ENCODE measurements at places on chromosomes 4 and X.
A peak's percentile ranks its signal among the peaks of the same experiment; 100 is the strongest.

GRCh38 chr4:107774681-107775080 lies 50.1 kb upstream of the SGMS2 start:
- no peak for DNase-seq

GRCh38 chr4:170040031-170040680 lies 14.0 kb upstream of the MFAP3L start:
- no peak for DNase-seq

GRCh38 chr4:26330186-26330787 lies 9.5 kb downstream of the RBPJ start:
- DNase-seq, result no peak

GRCh38 chrX:106684207-106684606 lies 42.3 kb upstream of the RNF128 start:
- no peak for DNase-seq

DNA sequence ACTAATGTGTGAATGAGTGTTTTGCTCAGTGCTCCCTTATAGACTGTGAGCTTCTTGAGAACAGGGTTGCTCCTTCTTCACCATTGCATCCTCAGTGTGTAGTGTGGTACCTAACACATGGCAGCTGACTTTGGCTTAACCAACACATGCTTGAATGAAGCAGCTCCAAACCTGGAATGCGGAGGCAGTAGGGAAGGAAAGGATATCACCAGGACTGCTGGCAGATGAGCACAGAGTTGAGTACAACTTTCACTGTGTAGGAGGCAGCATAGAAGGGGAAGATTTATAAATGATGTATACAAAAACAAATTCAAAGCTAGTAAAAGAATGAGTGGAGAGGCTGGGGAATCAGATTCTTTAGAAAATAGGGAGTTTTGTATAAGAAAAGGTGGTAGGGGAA lies 174.3 kb downstream of the SLIT2 start:
- no peak for DNase-seq

GRCh38 chr4:24774452-24774851 lies 20.9 kb upstream of the SOD3 start:
- DNase-seq, result no peak

- DNase-seq, result no peak
These were observed 514.9 kb upstream of the LCORL start for GRCh38 chr4:18536428-18536827.

DNA sequence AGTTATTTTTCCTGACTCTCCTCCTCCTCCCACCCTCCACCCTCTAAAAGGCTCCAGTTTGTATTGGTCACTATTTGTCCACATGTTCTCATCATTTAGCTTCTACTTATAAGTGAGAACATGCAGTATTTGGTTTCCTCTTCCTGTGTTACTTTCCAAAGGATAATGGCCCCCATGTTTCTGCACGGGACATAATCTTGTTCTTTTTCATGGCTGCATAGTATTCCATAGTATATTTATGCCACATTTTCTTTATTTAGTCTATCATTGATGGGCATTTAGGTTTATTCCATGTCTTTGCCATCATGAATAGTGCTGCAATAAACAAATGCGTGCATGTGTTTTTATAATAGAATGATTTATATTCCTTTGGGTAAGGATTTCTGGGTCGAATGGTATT lies 167.3 kb upstream of the GRID2 start:
- DNase-seq, result no peak

- DNase-seq, result peak; percentile 38
These were observed 47.2 kb downstream of the MAOA start for GRCh38 chrX:43703211-43703791.

- peak; percentile 40 for DNase-seq
These were observed 36.9 kb downstream of the PDLIM5 start for GRCh38 chr4:94488670-94489069.

DNA sequence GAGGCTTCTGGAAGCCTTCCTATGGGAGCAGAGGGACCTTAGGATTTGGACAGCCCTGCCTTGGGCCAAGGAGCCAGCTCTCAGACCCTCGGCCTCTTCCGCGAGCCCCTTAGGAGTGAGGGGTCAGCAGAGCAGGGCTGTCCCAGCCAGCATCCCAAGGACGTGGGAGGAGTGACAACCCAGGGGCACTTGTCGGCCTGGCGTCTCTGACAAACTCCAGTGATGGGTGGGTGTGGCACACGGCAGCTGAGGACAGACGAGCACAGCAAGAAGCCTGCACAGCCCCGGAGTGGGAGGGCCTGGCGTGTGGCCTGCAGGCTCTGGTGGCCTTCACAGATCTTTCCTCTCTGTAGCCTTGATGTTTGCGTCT lies 11.6 kb upstream of the TNIP2 start:
- DNase-seq, result no peak

DNA sequence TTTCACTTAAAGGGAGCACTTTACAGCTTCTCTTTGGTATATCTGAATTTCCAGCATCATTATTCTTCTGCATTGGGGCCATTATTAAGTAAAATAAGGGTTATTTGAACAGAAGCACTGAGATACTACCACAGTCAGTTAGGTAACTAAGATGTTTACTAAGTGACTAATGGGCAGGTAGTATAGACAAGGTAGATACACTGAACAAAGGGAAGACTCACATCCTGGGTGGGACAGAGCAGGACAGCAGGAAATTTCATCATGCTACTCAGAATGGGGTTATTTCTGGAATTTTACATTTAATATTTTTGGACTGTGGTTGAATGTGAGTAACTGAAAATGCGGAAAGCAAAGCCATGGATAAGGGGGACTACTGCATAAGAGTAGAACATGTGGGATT lies 316.0 kb downstream of the CCSER1 start:
- DNase-seq, result no peak

DNA sequence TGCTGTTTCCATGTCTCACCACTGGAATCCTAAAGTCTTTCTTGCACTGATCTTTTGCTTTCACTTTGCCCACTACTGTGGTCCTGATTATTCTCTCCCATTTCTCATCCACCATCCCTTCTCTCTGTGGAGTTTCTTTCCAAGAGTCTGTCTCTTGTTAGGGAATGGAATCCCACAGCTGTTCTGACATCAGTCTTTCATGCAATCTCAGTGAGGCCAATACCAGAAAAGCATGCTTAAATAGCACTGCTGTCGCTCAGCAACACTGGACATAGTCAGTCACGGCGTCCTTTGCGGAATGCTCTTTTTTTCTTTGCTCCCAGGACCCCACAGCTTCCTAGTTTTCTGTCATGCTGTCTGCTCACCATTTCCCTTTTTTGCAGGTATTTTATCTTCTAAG lies 20.1 kb downstream of the SLITRK4 start:
- no peak for DNase-seq

DNA sequence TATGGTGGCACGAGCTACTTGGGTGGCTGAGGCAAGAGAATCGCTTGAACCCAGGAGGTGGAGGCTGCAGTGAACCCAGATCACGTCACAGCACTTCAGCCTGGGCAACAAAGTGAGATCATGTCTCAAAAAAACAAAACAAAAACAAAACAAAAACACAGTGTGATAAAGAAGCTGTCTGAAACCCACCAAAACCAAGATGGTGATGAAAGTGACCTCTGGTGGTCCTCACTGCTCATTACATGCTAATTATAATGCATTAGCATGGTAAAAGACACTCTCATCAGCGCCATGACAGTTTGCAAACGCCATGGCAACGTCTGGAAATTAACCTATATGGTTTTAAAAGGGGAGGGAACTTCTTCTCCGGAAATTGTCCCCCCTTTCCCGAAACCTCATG lies 29.4 kb upstream of the OPHN1 start:
- no peak for DNase-seq

- DNase-seq, result no peak
These were observed 79.2 kb upstream of the UGT8 start for GRCh38 chr4:114519368-114519767.

DNA sequence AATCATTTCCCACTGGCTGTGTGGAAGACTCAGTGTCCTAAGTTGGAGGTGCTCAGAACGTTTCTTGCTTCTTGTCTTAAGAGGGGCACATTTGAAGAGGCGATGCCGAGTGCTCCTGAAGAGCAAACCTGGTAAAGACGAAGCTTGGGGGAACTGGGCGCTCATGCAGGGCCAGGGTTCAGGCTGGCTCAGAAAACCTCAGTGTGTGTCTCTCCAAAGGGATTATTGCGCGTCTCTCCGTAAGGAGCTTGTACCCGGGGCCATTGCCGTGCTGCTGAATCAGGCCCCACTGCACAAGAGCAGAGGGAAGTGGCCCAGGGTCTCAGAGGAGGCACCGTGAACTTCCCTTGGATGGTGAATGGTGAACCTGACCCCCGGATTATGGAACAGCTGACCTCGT lies 44.4 kb downstream of the PSAPL1 start:
- DNase-seq, result no peak

Measured in HS-5 (cell line).